LoVo (cell line): ENCODE measurements at places on chromosomes 1 and 21.
A peak's percentile ranks its signal among the peaks of the same experiment; 100 is the strongest.

- no peak for DNase-seq
Measured at GRCh38 chr1:43286115-43286514, 734 bp upstream of the C1orf210 start.

GRCh38 chr1:153474347-153474746 lies 13.9 kb upstream of the S100A7 start:
- no peak for DNase-seq

DNA sequence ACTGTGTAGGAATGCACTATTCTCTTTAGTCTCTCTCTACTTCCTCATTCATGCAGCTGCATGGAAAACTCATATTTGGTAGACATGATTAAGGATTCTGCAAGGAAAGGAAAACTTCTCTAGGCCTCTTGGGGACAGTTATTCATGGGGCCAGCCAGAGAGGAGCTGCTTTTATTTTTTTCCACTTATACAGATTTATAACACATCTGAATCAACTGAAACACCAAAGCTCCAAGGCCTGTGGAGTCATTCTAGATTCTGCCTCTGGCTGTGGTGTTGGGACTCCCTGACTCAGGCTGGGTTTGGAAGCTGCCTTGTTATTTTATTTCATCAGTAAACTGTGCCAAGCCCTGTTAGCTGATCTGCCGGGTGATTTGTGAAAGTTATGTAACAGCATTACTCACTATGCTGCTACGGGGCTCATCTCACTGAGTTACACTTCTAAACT lies 83.9 kb upstream of the EDEM3 start:
- DNase-seq = peak; percentile 2

DNA sequence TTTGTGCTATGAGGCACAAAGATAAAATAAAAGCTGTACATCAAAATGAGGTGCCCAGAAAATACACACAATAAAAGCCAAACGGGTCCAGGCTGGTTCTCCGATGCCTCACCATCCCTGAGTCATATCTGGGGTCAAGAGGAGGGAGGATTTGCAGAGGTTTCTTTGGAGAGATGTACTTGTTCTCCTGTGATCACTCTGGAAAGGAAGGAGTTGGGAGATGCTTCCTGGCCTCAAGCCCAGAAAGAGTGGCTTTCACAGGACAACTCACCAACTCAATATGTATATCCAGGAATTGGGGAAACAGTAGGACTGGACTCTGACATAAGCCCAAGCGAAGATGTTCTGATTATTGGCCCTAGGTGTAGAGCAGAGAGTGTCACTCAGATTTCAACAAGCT lies 51.9 kb downstream of the DIPK1A start:
- no peak for DNase-seq
